Cardiac fibroblast (primary cell): ENCODE measurements at places on chromosomes 2 and 18.

DNA sequence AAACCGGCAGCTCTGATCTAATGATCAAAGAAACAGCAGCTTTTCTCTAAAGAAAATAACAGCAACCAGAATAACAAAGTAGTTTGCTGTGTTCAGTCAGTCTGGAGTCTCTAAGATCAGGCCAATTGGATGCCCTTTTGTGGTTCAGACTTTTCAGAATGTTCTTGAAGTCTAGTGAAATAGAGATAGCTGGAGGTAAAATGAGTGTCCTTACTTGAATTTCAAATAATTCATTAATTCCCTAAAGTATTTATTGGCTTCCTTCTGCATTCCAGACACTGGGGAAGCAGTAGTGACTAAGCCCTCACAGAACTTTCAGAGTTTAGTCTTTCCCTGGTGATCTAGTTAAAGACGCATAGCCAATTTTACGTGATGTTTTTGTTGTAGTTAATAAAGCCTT lies 58.7 kb downstream of the C18orf54 start:
- peak; percentile 79 for DNase-seq

DNA sequence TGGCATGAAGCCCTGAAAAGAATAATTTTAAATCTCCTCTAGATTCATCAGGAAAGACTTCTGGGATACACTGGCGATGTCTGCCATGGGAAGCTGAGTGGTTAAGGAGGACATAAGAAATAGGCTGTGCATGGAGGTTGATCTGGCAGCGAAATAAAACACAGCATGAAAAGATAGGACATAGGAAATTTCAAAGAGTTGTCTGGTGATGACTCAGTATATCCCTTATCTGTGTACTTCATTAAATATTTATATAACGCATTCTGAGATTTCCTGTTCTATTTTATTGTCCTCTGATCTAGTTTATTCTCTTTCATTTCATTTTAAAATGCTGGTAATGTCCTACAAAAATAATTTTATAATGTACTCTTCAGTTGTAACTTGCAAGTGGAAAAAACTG lies 1337.3 kb upstream of the DDX18 start:
- no peak for DNase-seq

DNA sequence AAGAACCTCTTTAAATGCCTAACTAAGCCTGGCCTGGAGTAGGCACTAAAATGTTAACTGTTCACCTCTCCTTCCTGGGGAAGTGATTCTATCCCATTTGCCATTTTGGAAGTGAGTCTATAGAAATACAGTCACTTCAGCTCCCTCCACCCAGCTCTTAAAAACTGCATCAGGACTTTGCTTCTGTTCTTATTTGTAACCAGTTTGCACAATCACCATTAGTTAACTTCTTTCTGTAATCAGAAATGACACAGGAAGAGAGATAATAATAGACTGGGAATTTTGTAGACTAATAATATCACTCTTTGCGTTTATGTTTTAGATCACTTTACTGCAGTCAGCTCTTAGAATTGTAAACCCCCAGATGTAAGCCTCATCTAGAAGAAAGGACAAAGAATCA lies 16.0 kb upstream of the MARCO start:
- no peak for DNase-seq

- DNase-seq = peak; percentile 97
These were observed 26.3 kb downstream of the DHRS9 start for GRCh38 chr2:169095621-169096105.

DNA sequence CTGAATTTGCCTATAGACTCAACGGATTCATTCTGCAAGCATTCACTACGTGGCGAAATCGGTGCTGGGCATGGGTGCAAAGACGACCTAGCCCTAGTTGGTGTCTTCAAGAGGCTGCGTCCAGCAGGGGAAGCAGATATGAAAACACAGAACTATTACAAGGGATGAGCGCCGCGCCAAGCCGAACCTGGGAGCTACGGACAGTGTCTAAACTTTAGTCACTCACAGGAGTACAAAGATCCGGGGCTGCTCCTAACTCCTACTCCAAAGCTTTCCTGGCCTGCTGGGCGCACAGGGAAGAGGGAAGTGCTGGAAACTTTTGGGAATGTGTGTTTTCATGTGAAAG lies 732 bp upstream of the ANXA4 start:
- peak; percentile 84 for DNase-seq

- DNase-seq = peak; percentile 61
These were observed 58.6 kb downstream of the FANCL start for GRCh38 chr2:58182527-58182926.

DNA sequence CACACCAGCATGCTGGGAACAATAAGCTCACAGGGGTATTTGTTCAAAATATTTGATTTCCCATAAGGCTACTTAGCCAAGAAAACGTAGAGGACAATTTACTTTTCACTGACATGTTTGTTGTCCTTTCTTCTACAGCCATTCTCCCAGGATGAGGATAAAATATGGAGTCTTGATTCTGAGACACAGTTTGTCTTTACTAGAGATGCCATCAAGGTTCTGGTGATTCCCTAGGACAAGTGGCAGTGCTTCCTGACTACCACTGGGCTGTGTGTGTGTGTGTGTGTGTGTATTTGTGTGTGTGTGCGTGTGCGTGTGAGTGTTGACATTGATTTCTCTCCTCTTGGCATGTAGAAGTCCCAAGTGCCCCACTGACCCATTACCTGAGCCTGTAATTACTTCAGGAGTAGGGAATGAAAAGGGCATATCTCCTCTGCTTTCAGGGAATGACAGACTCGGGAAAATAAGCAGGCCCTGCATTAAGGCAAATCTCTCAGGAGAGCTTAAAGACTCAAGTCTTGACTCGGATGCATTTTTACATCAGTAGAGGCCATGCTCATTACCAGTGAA lies 761.6 kb downstream of the DCC start:
- DNase-seq = no peak

DNA sequence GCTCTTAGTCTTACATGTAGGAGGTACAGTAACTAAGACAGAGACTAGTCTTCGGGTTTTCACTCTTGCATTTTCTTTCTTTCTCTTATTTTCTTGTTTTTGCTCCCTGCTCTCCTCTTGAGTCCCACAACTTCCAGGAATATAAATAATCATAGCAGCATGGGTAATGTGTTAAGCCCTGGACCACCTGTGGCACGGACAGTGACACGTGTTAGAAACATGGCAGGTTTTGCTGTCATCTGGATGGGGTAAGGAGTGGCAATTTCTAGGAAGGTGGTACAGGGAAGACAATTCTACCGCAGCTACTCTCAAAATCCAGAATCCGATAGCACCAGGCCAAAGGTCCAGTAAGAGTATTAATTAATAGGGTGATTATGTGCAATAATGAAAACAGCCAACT lies 237.5 kb upstream of the FAM98A start:
- DNase-seq = no peak

GRCh38 chr2:105917688-105918087 lies 173.0 kb downstream of the NCK2 start:
- no peak for DNase-seq

DNA sequence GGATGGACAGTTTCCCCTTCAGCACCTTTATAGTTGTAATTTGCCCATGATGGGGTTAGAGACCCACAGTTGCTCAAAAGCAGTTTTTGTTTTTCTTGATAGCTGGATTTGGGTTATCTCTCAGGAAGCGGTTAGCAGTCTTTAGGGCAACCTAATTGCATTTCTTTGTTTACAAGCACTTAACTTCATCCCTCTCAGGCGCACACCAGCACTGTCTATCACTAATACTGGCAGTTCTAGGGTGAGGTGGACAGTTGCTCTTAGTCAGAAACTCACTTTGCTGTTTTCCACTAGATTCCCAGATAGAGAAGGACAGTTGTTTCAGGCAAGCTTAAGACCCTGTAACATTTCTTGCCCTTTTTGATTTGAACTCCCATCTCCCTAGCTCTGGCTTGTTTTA lies 146.0 kb downstream of the AGAP1 start:
- no peak for DNase-seq

DNA sequence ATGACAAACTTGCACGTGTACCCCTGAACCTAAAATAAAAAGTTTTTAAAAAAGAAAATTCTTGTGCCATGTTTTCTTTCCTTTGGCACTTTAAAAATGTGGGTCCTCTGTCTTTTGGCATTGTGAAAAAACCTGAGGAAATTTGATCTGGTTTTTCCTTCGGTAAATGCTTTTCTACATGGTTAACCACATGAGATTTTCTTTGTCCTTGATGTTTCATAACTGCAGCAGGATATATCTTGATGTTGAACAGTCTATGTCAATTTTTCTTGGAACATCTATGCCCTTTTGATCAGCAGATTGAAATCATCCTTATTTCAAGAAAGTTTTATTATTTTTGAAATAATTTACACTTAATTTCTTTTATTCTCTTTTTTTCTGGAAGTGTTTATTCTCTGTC lies 109.1 kb downstream of the TMEM17 start:
- DNase-seq = no peak

- no peak for DNase-seq
These were observed 194.6 kb upstream of the MEIS1 start for GRCh38 chr2:66240286-66240685.

DNA sequence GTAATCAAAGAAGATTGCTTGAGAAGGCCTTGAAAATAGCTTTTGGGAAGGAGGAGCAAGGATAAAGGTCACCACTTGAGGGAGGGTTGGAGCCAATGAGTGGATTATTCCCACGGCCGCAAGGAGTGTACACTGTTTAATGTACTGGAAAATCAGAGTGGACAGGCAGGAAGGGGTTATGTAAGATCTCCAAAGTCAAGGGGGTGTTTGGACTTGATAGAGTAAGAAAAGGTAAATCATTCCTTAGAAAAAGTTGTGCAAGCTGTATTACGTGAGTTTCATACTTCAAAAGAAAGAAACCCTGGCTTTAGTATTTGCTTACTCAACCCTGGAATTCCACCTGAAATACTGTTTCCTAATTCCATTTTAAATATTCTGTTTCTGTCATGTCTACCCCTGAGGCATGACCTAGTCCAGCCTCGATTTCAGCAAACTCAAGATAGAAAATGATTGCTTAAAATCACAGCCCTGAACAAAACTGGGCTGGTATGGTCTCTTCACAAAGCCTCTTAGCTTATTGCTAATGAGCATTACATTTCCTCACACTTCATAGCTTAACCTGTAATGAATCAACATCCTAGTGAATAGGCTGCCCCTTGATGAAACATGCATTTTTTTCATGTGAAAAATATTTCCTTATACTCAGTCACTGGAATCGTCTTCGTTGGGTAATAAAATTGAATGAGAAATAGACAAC lies 1.1 kb downstream of the MREG start:
- no peak for DNase-seq

- DNase-seq = peak; percentile 57
These were observed 62.5 kb downstream of the CENPO start for GRCh38 chr2:24855726-24856125.

DNA sequence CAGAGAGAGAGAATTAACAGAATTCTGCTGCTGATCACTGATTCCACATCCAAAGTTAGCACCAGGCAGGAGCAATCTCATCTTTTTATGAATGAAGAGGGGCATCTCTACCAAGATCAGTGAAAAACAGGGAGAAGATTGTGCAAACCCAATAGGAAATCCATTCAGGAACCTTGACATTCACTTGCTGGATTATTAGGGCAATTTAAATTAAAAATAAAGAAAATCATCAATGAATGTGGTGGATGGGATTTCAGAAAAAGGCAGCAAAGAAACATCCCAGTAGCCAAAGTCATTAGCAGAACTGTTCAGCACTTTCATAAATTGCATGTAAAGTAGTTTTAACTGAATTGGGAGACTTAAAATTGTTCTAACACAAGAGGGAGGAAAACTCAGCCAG lies 423.2 kb downstream of the TGIF1 start:
- no peak for DNase-seq

DNA sequence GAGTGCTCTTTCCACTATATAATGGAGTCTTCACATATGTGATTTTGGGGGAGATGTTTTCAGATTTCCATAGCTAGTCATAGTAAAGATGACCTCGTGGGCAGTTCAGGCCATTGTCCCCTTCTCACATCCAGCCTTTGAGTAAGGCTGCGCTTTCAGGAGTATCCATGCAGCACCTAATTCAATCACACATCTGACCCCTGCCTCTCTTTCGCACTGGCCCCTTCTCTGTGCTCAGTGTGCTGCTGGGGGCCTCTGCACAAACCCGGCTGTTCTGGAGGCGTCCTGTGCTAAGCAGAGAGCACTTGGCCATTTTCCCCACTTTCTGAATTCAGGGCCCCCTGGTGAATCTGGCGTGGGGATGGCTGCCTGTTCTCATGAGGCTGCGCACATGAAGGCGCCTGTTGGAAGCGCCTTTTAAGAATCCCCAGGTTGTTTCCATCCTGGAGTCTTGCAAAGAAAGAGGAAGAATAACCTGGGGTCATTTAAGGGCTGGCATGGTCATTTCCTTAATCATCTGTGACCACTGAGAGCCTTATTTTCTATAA lies 96.0 kb upstream of the ALPP start:
- no peak for DNase-seq

DNA sequence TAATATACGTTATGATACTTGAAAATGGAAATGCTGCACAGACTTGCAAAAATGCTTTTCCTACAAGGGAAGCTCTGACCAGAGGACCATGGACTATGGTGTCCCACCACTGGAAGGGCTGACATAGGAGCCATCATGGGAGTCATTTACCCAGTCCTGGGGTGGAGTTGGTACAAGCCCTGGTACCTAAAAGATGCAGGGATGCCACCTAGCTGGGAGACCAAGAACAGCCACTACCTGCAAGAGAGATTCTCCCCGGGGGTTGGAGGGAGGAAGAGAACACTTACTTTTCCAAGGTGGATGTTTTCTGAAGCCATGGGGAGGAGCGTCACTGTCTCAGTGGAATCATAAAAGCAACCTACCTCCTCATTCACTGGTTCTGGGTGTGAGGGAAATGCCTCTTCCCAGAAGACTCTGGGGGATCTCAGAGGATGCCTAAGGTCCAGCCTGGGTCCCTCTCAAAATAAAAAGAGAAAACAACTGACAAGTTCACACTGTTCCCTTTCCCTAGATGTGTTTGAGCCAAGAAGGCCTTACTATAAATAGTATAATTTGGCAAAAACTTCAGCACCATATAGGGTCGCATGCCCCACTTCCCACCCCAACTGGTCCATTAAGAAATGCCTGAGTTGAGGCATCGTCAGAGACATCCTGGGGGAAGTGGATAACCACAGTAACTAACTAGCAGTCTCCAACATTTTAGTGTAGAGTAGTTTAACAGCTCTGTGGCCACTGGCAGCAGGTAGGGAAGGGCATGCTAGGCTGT lies 39.9 kb downstream of the REEP1 start:
- DNase-seq = no peak

GRCh38 chr2:218370410-218371063 lies 11.5 kb upstream of the SLC11A1 start:
- peak; percentile 66 for DNase-seq

- DNase-seq = peak; percentile 62
These were observed 74.5 kb downstream of the KCTD18 start for GRCh38 chr2:200435379-200435778.

GRCh38 chr2:60296219-60296955 lies 257.1 kb downstream of the BCL11A start:
- DNase-seq = no peak

- no peak for DNase-seq
These were observed 14.7 kb downstream of the ZC3H6 start for GRCh38 chr2:112290088-112290487.

- DNase-seq = no peak
These were observed 165.2 kb downstream of the TWIST2 start for GRCh38 chr2:239012936-239013677.
